ENCODE measurements at places on chromosomes 12 and 14. TPM values are rescaled to one million over a fixed set of nuclear protein-coding genes. Genes with fewer than 3 reads are reported as not detected.

The CDH24 gene
- total RNA-seq = 5.2 TPM

The SPX gene
- 2.3 TPM for total RNA-seq

The TSPAN11 gene
- total RNA-seq = 0.04 TPM

The LRRK2 gene
- total RNA-seq = 2.2 TPM

The RPGRIP1 gene
- 0.23 TPM for total RNA-seq

The BAZ1A gene
- total RNA-seq = 30.7 TPM

The POTEM gene
- total RNA-seq = not detected

The ACSM4 gene
- total RNA-seq = not detected

The ZNF268 gene
- total RNA-seq = 10.1 TPM

The MUCL1 gene
- total RNA-seq = not detected

The CLEC9A gene
- total RNA-seq = not detected

The ITGA7 gene
- total RNA-seq = 1.6 TPM

The SLC24A4 gene
- 0.14 TPM for total RNA-seq

The CD163L1 gene
- total RNA-seq = 0.53 TPM

The ENDOU gene
- total RNA-seq = not detected

The TCL1A gene
- total RNA-seq = not detected

The KRT74 gene
- total RNA-seq = not detected

The TPH2 gene
- total RNA-seq = not detected

The LAG3 gene
- total RNA-seq = 1.1 TPM

The SLC17A8 gene
- not detected for total RNA-seq

The ARHGAP9 gene
- total RNA-seq = 0.22 TPM

The MORN3 gene
- 0.27 TPM for total RNA-seq

The ESPL1 gene
- total RNA-seq = 22.5 TPM

The DLK1 gene
- 0.42 TPM for total RNA-seq

The ERP27 gene
- not detected for total RNA-seq

The CPNE6 gene
- not detected for total RNA-seq

The GALNT9 gene
- total RNA-seq = 6.8 TPM

The STON2 gene
- 0.91 TPM for total RNA-seq

The TMEM179 gene
- 0.35 TPM for total RNA-seq

The CLEC6A gene
- not detected for total RNA-seq

The OR4M1 gene
- total RNA-seq = not detected

The TAMALIN gene
- 0.17 TPM for total RNA-seq

The HHIPL1 gene
- 0.29 TPM for total RNA-seq

The AREL1 gene
- 25.0 TPM for total RNA-seq

The IFNG-AS1 gene
- not detected for total RNA-seq

The GLIPR1L2 gene
- 0.14 TPM for total RNA-seq

The ATXN7L3B gene
- 16.6 TPM for total RNA-seq

The POTEG gene
- total RNA-seq = not detected

The ZNF410 gene
- 56.6 TPM for total RNA-seq

The GIT2 gene
- 20.0 TPM for total RNA-seq

The KRT77 gene
- total RNA-seq = not detected

The STAC3 gene
- total RNA-seq = 0.27 TPM

The PTGES3 gene
- total RNA-seq = 245 TPM

The TAS2R7 gene
- total RNA-seq = not detected

The C1R gene
- total RNA-seq = 26.3 TPM

The VASH1 gene
- total RNA-seq = 4.9 TPM
